ACHN (cell line): ENCODE measurements at places on chromosomes 13 and 19.

DNA sequence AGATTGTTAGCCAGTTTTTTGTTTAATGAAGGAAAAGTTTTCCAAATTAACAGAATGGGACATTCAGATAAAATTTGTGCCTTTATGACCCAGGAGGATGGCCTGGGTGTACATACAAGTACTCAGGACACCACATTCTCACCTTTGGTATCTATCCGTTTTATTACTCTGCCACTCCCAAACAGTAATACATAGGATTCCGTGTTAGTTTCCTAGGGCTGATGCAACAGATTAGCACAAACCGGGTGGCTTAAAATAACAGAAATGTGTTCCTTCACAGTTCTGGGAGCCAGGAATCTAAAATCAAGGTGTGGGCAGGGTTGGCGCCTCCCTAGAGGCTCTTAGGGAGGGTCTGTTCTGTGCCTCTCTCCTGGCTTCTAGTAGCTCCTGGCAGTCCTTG, 129.9 kb downstream of the GGACT start:
- no peak for DNase-seq

GRCh38 chr19:3586127-3586626, 899 bp downstream of the GIPC3 start:
- DNase-seq = no peak

- no peak for DNase-seq
Measured at GRCh38 chr13:106867249-106867648, 299.3 kb upstream of the ARGLU1 start.

- DNase-seq = no peak
Measured at GRCh38 chr13:76336889-76337844, 549.0 kb downstream of the KCTD12 start.

DNA sequence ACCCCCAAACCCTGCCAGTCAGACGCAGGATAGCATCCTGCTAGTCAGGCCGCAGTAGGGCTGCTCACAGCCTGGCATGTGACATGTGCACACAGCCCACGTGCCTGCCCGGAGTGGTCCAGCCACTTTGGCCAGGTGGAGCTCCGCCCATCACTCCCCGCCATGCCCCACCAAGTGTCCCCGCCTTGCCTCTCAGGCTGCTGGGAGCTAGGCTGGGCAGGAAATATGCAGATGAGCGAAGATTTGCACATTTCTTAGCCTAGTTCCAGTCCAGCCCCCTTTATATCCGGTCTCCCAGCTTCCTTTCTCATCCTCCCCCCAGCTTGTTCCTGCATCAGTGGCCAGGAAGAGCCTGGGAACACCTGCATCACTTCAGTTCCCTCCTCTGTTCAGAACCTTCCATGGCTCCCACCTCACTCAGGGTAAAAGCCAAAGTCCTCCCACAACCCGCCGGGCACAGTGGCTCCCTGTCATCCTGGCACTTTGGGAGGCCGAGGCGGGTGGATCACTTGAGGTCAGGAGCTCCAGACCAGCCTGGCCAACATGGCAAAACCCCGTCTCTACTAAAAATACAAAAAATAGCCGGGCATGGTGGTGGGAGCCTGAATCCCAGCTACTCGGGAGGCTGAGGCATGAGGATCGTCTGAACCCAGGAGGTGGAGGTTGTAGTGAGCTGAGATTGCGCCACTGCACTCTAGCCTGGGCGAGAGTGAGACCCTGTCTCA, 2.3 kb upstream of the DOCK6 start:
- DNase-seq = no peak

DNA sequence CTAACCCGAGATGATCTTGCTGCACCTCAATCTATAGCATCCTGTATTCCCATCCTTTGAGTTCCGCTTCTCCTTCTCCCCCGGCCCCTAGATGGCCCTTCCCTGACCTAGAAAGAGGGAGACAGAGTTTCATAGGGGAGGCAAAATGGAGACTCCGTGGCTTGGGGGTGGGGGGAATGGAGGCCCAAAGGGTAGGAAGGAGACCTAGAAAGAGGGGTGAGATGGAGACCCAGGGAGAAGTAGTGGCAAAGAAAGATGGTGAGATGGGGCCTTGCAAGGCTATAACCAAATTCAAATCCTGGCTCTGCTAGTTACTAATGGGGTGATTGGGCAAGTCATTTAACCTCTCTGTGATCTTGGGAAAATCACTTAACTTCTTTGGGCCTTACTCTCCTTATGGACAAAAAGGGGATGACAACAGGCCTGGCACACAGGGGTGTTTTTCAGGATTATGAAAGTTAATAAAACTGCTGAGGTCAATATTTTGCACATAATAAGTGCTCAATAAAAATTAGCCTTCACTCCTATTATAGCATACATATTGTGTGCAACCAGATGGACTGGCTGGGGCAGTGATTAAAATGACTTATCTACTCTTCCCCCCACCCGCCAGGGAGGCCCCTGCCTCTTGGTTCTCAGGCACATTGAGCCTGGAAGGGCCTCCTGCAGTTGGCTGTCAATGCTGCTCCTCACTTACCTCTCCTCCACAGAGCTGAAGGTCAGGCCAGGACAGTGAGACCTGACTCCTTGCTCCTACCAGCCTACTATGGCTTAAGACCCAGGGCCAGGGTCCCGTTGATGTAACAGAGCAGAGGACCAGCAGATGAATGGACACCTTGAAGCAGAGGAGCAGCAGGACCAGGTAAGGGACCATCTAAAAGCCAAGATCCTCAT, 633 bp downstream of the SPHK2 start:
- no peak for DNase-seq

GRCh38 chr13:98595134-98595533, 18.2 kb upstream of the STK24 start:
- DNase-seq = no peak

GRCh38 chr13:31322026-31322425, 122.3 kb downstream of the B3GLCT start:
- DNase-seq = no peak

- DNase-seq = no peak
Measured at GRCh38 chr13:24181991-24182702, 21.6 kb downstream of the SPATA13 start.

- DNase-seq = no peak
Measured at GRCh38 chr19:35557539-35558399, 5.7 kb downstream of the ATP4A start.

GRCh38 chr13:20616059-20616797, 49.3 kb downstream of the IFT88 start:
- DNase-seq = no peak

DNA sequence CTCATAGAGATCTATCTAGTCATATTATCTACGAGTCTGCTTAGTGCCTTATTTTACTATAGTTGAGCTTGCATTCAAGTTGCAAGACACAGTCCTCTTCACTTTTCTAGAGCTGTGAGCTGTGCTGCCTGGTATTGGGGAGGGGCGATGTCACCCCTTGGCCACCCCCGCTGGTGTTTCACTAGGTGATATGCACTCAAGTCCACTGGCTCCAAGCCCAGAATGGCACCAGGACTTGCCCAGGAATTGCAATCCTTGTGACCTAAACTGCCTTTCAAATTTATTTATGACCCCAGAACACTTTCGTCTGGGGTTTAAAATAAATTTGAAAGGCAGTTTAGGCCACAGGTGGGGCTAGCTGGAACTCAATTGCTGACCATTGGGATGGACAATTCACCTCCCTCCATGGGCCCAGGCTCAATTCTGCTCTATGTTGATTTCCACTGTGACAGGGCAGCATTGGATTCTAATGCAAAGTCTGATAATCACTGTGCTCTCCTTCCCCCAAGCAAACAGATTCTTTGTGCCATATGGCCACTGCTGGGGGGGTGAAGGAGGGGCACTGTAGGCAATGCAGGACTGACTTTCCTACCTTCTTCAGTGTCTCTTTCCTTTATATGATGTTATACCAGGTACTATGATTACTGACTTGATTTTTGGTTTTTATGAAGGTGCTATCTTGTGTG, 1244.2 kb upstream of the MIR17HG start:
- DNase-seq = no peak

- peak; percentile 30 for DNase-seq
Measured at GRCh38 chr13:51801631-51802099, 2.3 kb downstream of the DHRS12 start.

GRCh38 chr19:46977548-46977947, 42.1 kb upstream of the NPAS1 start:
- DNase-seq = no peak

- no peak for DNase-seq
Measured at GRCh38 chr19:19262190-19263057, 10.7 kb downstream of the TM6SF2 start.

- DNase-seq = peak; percentile 42
Measured at GRCh38 chr19:6811906-6812305, 39.4 kb downstream of the VAV1 start.

GRCh38 chr13:50379584-50379983, 364.3 kb downstream of the KCNRG start:
- peak; percentile 78 for DNase-seq

GRCh38 chr13:96710166-96710862, 284.0 kb downstream of the OXGR1 start:
- DNase-seq = no peak

- DNase-seq = no peak
Measured at GRCh38 chr13:91714855-91715254, 316.4 kb downstream of the GPC5 start.

DNA sequence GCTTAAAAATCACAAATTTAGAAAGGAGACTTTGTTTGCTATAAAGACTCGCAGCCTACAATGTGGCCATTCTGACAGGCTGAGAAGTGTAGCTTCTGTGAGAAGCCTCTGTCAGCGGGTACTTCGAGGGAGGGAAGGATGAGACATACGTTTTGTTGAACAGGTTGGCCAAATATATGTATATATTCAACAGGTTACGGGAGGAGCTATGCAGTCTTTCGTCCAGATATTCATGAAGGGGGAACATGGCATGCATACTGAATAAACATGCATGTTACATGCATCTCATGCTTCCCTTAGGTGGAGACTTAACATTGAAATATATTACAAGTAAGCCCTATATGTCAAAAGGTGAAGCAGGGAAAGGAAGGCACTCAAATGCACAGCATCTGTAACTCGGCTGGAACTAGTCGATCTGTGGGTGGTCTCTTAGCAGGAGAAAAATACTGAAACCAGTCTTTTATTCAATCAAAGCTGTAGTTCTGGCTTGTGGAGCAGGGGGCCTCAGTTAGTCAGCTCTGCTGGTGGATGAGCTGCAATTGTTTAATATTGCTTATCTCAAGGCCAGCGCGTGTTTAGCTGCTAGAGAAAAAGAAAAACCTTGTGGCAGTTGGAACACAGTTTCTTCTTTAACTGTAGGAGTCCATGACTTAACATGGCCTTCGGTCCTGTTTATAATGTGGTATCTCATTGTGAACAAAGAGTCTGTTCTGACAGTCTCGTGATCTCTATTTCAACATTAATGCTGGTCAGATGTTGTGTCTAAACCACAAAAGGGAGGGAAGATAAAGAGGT, 94.3 kb downstream of the FAM216B start:
- DNase-seq = no peak

GRCh38 chr19:13012690-13013608, 17.7 kb downstream of the NFIX start:
- DNase-seq = peak; percentile 64

- no peak for DNase-seq
Measured at GRCh38 chr19:21127001-21127400, 14.8 kb upstream of the ZNF431 start.

DNA sequence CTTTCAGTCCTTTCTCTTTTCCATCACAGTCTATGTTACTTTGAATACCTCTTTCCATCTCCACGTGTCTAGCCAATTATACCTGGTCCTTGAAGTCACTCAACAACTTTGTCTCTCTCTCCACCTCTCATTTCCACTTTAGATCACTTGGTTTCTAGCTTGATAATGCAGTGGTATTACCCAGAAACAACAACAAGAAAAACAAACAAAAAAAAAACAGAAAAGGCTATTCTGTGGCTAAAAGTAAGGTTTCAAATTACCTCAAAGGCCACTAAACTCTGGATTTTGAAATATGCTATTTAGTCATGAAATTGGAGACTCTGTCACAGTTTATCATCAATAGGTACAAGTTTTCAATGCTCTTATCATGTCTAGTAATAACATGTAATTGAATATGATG, 184.8 kb downstream of the PCDH9 start:
- no peak for DNase-seq

GRCh38 chr13:43864921-43865320, 14.6 kb downstream of the CCDC122 start:
- no peak for DNase-seq

DNA sequence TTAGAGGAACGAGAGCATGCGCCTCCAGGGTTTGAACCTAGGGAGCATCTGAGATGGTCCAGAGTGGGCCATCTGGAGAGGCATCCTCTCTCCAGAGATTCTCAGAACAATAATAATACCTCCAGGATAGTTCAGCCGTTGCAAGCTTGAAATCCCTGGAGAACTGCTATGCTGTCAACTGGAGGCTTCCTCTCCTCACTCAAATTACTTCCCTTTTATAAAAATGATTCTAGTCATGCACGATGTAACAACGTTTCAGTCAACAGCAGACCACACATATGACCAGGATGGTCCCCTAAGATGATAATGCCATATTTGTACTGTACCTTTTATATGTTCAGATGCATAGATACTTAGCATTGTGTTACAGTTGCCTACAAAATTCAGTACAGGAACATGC, 108.7 kb downstream of the SHISA2 start:
- no peak for DNase-seq

GRCh38 chr13:107743526-107743925, 471.8 kb downstream of the LIG4 start:
- no peak for DNase-seq

GRCh38 chr13:114204894-114205293, 25.8 kb downstream of the CFAP97D2 start:
- no peak for DNase-seq

DNA sequence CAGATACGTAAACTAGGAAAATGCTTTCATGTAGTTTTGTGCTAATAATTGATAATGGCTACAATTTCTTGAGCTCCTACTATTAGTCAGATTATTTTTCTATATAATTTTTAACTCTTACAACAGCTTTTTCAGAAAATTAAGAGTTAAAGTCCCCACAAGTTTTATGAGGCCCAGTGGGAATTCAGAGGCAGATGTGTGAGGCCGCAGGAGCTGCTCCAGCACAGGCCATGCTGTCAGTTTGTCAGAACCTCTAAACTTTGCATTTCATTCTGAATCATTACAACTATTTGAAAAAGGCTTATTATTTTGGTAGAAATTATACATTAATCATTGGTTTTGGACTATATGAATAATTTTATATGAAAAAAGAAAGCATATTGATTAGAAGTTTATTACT, 370.8 kb downstream of the MYO16 start:
- no peak for DNase-seq

DNA sequence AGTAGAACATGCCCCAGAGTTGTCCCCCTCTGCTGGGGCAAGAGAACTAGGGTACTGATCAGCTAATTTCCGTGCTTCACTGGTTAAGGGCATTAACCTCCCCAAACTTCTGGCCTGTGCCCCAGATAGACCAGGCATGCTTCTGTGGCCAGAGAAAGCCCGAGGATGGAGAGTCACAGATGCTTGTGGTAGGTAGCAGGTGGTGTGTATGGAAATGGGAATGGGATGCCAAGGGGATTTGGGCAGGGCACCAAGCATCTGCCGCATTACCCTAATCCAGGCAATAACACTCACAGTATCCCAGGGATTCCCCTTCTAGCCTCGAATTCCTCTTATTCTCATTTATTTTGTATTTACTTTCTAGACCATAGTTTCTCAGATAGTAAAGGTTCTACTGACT, 124.8 kb upstream of the KLF12 start:
- no peak for DNase-seq
